ENCODE measurements at places on chromosomes 4 and X.

- DNase-seq = no peak
These were observed 203.6 kb downstream of the ARHGEF9 start for GRCh38 chrX:63581398-63581797.

DNA sequence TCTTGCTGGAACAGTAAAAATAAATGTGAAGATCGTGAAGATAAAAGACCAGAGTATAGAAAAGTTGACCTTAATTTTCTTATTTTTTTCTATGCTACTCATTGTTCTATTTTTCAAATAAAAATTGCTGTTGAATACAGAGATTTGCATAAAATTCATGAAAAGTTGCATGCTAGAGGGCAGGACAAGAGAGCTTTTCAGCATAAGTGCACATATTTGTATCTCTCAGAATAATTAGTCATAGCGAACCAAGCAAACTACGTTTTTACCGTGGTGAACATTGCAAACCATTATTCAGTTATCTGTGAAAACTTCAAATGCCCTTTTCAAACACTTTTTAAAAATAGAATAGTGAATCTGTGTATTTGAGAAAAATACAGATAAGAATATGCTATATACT is 26.4 kb upstream of the AFF2 start:
- DNase-seq = no peak

DNA sequence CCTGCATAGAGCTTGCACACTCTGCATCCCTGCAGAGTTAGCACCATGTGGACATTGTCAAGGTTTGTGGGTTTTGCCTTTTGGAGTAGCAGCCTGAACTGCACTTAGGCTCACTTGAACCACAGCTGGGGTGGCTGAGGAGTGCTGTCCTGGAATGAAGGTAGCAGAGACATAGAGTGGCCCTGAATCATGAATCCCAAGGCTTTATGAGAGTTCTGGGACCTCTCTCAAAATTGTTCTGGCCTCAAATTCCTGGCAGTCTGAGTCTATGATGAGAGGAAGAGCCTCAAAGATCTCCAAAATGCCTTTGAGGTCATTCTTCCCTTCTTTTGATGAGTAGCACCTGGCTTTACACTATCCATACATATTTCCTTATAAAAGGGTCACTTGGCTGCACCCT is 37.1 kb upstream of the ADH1C start:
- DNase-seq = peak; percentile 89

DNA sequence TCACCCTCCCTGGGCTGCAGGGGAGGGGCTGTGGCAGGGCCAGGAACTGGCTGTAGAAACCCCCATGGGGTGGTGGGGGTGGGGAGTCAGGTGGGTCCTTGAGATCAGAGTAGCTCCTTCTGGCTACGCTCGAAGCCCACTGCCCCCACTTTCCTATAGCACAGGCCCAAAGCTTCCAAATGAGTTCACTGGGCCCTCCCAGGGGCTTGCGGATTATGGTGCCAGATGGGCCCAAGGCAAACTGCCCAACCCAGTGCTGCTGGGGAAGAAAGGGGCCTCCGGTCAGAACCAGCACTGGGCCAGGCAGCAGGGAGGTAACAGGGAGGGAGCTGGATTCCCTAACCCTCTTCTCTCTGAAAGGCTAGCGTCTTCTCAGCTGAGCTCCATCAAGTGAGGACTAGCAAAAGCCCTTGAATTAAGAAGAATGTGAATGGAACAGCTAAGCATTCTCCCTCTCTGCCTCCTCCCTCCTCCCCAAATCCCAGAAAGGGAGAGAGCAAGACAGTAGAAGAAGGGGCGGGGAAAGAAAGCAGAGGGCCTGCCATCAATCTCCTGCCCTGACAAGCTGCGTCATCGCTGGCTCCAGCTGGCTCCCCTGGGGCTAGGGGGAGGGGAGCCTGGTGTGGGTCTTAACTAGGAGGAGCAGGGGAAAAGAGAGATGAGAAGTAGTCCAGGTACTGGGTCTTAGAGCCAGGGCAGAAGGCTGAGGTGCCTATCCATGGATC is 34.7 kb downstream of the FRMPD3 start:
- DNase-seq = peak; percentile 20

- DNase-seq = no peak
These were observed 37.2 kb downstream of the CASP3 start for GRCh38 chr4:184612074-184612473.

DNA sequence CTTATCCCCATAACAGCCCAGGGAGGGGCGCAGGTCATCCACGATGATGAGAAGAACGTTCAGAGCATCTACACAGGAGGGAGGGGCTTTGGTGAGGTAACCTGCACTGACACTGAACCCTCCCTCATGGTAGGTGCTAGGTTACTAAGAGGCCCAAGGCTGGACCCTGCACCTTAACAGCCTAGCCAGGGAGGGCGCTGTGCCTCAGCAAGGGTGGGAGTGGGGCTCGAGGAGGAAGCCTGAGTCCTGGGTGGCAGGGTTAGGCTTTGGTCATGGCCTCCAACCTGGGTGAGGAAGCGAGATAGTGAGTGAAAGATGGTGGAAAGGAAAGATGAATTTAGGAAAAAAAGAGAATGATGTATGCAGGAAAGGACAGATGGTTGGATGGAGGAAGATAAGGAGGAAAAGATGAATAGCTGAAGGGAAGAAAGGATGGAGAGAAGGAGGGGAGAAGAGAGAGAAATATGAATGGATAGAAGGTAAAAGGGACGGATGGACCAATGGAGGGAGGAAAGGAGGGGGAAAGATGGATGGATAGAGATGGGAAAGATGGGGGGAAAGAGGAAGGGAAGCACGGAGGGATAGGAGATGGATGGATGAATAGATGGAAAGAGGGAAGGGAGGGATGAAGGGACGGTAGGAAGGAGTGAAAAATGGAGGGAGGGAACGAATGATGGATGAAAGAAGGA is 736 bp downstream of the IDS start:
- peak; percentile 12 for DNase-seq

GRCh38 chrX:119237562-119237942 is 1.5 kb downstream of the PGRMC1 start:
- no peak for DNase-seq

- no peak for DNase-seq
These were observed 461.0 kb upstream of the GALNT7 start for GRCh38 chr4:172707622-172708021.

- DNase-seq = no peak
These were observed 48.7 kb downstream of the FGFRL1 start for GRCh38 chr4:1060121-1060520.

GRCh38 chr4:80507507-80507906 is 172.0 kb downstream of the CFAP299 start:
- no peak for DNase-seq

- no peak for DNase-seq
These were observed 412.2 kb downstream of the PPP3CA start for GRCh38 chr4:100935090-100935489.

DNA sequence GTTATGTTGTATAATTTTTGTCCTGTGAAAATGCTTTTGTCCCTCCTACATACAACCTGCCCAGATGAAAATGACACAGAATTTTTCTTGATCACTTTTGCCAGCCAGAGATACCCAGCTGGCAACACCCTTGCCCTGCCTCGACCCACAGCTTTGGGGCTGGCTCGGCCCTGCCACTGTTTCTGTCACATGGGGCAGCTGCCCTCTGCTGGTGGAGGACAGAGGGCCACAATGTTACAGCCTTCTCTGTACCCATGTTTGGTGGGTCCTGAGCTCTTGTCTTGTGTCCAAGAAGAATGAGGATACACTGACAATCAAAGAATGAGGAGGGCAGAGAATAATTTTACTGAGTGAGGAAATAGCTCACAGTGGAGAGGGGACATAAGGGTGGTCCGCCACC is 31.1 kb downstream of the BMP15 start:
- DNase-seq = no peak

DNA sequence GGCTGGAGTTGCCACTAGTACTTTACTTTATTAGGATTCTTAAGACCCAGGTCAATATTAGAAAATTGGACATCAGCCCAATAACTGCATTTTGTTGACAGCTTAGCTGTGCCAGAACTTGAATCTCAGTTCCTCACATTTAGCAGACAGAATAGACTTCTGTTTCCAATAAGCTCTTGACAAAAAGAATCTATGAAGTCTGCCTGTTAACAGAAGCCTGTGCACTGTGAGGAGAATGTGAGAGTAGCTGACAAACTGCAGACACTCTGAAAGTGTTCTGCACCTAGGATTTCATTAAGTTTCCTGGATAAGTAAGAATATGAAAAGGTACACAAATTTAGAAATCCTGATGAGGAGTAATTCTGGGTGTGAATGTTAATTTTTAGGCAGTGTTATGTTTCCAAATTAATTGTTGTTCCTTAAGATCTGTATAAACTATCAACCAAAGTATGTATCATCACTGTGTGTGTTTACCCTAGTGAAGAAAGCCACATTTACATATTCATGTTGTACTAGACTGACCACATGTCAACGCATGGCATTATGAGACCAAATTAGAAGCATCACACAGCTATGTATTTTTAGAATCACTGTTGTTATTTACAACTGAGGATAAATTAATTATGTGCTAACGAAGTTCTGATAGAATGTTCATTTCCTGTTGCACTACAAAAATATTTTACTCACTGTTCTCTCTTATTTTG is 756.4 kb upstream of the IGFBP7 start:
- no peak for DNase-seq

GRCh38 chr4:2081540-2081939 is 22.4 kb downstream of the NAT8L start:
- no peak for DNase-seq

DNA sequence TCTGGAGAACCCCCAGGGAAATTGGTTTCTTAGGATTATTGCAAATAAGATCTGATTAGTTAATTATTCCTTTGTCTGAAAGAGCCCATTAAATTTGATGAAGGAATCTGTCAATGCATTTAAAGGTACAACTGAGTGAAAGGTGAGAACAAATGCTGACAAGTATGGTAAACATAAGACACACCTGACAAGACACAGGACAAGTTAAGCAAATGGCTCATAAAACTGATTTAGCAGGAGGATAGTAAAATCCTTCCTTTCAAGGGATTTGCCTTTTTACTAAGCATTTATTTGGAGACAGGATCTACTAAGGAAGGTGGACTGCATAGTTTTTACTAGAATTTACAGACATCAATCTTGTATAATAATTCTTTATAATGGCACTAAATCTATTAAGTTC is 553.9 kb downstream of the SPRY1 start:
- DNase-seq = no peak

GRCh38 chrX:44082829-44083228 is 109.6 kb upstream of the NDP start:
- DNase-seq = no peak

- DNase-seq = no peak
These were observed 387.5 kb upstream of the PPP1R2C start for GRCh38 chrX:43165343-43165920.

GRCh38 chrX:97401586-97402136 is 518.0 kb downstream of the RPA4 start:
- no peak for DNase-seq

DNA sequence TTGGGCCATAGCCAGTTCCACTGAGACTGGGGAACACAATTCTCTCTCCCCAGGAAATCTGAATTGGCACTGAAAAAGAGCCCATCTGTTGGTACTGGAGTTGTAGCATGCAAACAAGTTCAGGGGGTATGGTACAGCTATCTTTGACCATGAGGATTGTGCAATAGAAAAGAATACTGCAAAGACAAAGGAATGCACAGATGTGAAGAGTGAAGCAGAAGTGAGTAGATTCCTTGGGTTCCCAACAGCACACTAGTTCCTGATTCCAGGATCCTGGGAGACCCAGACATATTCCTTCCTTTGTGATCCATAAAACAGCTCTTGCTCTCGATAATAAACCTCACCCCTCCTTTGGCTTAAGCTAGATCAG is 43.3 kb upstream of the CTAG2 start:
- DNase-seq = peak; percentile 71

DNA sequence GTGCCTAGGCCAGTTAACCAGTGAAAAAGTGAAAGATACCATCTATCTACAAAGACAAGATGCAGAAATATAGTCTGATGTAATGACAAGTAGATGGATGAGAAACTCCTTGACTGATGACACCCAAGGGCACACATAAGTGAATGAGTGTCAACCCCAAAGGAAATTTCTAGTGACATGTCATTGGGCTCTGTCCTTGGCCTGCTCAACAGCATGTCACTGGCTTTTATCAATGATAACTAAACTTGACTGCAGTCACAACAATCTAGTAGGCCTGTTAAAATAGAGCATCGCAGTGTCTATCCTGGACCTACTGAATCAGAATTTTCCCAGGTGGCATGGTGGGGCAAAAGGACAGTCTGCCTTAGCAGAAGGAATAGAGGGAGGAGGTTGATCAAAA is 155.8 kb downstream of the TSPAN5 start:
- no peak for DNase-seq

- no peak for DNase-seq
These were observed 43.2 kb downstream of the ANOS1 start for GRCh38 chrX:8688776-8689175.

- DNase-seq = no peak
These were observed 114.7 kb upstream of the ARMCX2 start for GRCh38 chrX:101774340-101774739.

- no peak for DNase-seq
These were observed 58.7 kb downstream of the GPRIN3 start for GRCh38 chr4:89248879-89249281.

DNA sequence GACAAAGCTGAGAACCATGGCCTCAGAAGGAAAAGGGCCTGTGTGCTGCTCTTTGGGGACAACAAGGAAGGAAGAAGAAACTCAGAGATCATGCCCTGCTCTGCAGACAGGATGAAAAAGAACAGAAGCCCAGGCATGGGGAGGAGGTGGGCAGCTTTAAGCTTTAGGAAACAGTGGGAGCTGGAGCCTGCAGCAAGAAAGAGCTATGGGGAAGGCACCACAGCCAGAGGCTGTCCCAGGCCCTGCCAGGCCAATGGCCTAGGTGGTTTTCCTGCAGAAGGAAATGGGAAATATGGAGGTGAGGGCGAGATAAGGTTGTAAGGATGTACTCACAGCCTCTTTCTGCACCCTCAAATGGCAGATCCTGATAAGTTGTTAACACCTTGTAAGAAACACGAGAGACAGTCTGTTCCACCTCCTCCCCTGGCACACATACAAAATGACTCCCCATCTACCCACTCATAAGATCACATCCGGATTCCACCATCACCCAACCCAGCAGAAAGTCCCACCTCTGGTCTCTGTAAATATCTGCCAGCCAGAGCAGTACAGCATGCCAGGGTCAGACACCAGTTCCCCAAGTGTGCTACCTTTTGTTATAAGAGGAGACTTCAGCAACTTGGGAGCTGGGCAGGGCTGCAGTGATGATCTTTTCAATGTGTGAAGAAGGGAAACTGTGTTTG is 105.2 kb downstream of the RTL5 start:
- DNase-seq = no peak

DNA sequence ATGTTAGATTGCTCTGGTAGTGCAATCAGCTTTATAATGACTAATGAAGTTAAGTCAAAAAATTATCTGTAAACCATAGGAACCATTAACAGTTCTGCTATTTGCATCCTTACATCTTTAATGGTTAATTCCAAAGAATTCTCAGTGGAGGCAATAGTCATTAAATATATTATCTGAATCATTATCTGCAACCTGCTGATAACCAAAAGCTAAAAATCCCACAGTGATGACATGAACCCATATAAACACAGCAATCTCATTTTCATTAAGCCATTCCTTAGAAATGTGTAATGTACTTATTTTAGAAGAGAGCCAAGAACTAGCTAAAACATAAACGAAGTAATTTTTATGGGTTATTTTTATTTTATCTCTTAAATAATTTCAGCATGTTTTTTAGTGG is 60.2 kb downstream of the MAGEB16 start:
- DNase-seq = no peak

- DNase-seq = no peak
These were observed 1847.5 kb upstream of the IGFBP7 start for GRCh38 chr4:58957711-58958110.

- DNase-seq = no peak
These were observed 222.5 kb upstream of the FAT1 start for GRCh38 chr4:186946136-186946535.
